Inflammatory macrophage treated with lipopolysaccharide for 1 hour (primary cell): ENCODE measurements at places on chromosomes 2 and 18.

- DNase-seq = no peak
These were observed 209.8 kb downstream of the NEDD4L start for GRCh38 chr18:58253871-58254270.

GRCh38 chr2:108612514-108613183, 78.4 kb downstream of the LIMS1 start:
- DNase-seq = no peak

DNA sequence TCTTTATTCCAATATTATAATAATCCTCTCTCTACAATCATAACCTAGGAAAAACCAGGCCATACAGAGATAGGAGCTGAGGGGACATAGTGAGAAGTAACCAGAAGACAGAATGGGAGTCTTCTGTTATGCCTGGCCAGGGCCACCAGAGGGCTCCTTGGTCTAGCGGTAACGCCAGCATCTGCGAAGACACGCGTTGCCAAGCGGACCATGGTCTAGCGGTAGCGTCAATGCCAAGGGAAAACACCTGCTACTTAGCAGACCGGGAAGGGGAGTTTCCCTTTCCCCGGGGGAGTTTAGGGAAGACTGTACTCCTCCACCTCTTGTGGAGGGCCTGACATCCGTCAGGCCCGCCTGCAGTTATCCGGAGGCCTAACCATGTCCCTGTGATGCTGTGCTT, 36.6 kb downstream of the ARL6IP6 start:
- DNase-seq = no peak

GRCh38 chr2:153403940-153404339, 74.6 kb downstream of the RPRM start:
- no peak for DNase-seq

DNA sequence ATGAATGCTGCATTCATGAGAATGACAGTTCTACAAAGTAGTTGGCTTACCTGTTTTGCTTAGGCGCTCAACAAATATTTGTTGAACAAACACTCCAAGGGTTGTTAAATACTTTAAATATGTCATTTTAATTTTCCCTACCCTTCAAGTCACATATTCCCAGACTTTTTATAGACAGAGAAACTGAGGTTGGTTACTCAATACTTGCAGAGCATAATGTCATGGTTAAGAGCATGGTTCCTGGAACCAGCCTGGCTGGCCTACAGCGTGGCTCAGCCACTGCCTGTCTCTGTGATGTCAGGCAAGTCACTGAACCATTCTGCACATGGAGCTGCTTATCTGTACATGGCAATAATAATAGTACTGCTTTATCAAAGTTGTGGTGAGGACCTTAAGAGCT, 120.0 kb upstream of the STK17B start:
- no peak for DNase-seq

- no peak for DNase-seq
These were observed 63.1 kb upstream of the B3GNT7 start for GRCh38 chr2:231332388-231332787.

GRCh38 chr18:48408111-48408726, 964 bp downstream of the ZBTB7C start:
- no peak for DNase-seq

DNA sequence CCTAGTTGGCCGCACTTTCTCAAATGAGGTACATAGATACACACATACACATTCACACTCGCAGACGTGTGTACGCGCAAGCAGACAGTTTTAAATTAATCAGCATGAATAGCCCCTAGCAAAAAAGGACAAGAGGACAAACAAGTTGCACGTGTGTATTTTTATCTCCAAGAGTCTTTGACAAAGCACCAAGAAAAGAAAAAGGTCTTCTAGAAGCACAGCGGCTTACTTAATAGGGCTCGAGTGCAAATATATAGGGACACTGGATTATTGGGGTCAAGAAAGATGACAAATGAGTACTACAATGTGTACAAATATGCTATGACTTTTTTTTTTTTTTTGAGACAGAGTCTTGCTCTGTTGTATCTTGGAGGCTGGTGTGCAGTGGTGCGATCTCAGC, 1.7 kb upstream of the BCL2 start:
- no peak for DNase-seq

- no peak for DNase-seq
These were observed 27.5 kb upstream of the ALPP start for GRCh38 chr2:232350804-232351685.

GRCh38 chr2:188892636-188893035, 81.5 kb upstream of the COL3A1 start:
- DNase-seq = no peak

DNA sequence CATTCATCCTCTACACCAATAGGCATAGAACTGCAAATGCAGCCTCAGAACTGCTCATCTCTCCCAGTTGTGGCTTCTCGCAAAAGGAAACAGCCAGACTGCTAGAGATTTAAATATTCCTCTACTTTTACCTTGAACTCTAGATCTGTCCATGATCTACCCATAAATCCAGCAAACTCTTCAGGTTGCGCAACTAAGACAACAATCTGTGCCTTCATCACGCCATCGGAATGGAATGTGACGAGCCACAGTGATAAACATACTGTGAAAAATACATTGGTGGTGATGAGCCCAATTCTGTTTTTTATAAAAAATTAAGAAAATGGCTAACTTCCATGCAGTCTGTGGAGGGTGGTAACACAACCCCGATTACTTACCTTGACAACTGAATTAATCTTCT, 626.7 kb downstream of the LRRTM4 start:
- no peak for DNase-seq

DNA sequence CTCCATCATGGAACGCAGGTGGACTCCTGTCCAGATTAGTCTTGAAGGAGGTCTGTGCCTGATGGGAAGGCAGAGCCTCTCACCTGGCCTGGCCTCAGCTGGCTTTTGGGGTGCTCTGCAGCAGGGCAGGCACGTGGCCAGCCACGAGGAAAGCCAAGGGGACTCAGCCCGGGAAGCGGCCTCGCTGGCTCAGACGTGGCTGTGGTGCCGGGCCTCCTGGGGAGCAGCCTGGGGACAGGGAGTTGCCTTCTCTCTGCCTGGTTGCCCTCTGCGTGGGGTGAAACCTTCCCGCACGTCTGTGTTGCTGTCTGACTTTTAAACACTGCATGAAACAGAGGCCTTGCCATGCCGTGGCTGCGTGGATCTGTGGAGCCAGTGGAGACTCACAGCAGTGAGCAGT, 45.0 kb downstream of the RTP5 start:
- DNase-seq = no peak

DNA sequence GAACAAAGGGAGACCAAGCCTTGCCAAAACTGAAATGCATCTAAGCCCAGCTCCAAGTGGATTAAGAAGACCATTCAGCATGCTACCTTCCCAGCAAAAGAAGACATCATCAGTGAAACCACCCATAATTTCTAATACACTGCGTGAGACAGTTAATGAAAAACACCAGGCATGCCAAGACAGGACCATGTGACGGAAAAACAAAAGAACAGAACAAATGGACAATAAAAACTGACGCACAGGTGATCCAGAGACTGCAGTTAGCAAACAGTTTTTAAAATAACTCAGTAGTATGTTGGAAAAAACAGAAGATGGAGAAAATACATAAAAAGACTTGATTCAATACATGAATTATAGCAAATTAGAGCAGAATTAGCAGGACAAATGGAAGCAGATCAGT, 15.3 kb downstream of the FAM168B start:
- no peak for DNase-seq

DNA sequence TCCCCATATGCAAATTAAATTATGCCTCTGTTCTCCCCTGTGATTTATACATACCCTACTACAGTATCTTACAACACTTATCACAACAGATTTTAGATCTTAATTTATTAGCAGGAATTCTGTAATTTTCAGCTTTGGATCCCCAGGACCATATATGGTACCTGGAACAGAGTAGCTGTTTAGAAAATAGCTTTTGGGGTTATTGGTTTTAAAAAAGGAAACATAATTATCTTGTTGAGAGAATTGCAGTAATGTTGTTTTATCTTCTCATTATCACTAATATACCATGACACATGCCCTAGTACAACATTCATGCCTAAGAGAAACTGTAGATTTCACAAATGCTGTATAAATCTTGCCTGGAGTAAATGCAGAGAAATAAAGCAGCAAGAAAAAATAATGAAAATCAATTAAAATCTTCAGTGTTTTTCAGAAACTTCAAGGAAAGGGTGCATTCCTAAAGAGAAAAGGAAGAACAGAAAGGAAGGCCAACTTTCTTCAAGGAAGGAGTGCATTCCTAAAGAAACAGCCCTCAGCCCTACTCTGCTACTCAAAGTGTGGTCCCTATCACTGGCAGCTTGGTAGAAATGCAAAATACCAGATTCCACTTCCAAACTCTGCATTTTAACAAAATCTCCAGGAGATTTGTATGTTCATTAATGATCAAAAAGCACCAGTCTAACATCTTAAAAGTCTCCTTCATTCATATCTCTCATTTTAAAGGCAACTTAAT, 37.1 kb upstream of the CSRNP3 start:
- DNase-seq = no peak

- DNase-seq = peak; percentile 82
These were observed 39.2 kb downstream of the MREG start for GRCh38 chr2:215973954-215974699.

- peak; percentile 45 for DNase-seq
These were observed 83.1 kb upstream of the KLF7 start for GRCh38 chr2:207248702-207249377.

DNA sequence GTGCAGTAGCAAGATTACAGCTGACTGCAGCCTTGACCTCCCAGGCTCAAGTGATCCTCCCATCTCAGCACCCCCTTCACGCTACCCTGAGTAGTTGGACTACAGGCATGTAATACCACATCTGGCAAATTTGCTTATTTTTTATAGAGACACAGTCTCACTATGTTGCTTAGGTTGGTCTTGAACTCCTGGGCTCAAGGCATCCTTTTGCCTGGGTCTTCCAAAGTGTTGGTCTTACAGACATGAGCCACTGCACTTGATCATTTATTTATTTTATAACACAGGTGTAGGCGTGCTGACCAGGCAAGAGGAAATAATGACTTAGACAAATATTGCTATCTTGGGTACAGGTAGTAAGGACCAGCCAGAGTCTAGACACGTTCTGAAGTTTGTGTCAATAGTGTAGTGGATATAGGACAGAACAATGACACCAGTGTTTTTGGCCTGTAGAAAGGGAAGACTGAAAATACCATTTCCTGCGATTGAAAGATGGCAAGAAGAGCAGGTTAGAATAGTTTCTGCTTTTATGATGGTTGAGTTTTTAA, 71.0 kb upstream of the THUMPD2 start:
- DNase-seq = no peak

- no peak for DNase-seq
These were observed 1.7 kb upstream of the SP100 start for GRCh38 chr2:230414302-230414701.

- DNase-seq = no peak
These were observed 351.4 kb upstream of the CDH20 start for GRCh38 chr18:60981682-60982328.

DNA sequence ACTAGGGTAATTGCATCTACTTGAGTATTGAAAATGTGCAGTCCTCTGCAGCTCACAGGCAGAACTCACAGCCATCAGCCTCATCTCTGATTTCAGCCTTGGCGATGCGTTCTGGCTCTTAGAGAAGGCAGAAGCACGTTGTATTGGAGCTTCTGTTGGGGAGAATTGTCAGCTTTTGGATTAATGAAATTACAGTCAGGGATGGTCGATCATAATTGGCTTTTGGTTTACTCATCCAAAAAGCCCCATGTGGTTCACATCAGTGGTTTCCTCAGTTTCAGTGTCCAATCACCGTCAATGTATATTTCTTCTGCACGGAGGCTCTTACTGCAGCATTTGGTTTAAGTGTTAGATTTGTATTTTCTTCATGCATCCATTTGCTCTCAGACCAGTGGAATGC, 218.5 kb upstream of the SOX11 start:
- no peak for DNase-seq

DNA sequence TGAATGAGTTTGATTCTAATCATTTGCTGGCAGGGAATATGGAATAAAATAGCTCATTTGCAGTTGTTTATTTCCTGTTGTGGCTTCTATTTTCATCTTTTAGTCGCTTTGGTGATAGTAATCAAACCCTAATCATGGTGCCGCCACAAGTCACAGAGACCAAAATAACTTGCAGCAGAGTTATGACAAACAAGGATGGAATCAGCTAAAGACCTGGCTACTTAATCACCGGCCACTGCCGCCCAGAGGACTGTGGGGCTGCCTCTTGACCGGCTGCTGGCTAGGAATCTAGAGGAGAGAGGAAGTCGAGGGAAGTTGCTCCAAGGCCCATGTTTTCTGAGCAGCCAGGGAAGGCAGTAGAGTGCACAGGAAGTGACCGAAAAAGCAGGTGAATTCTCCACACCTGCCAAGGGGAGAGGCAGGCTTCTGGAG, 5.1 kb upstream of the SMAD7 start:
- no peak for DNase-seq

- DNase-seq = no peak
These were observed 2.4 kb downstream of the SMAD7 start for GRCh38 chr18:48948112-48949049.

DNA sequence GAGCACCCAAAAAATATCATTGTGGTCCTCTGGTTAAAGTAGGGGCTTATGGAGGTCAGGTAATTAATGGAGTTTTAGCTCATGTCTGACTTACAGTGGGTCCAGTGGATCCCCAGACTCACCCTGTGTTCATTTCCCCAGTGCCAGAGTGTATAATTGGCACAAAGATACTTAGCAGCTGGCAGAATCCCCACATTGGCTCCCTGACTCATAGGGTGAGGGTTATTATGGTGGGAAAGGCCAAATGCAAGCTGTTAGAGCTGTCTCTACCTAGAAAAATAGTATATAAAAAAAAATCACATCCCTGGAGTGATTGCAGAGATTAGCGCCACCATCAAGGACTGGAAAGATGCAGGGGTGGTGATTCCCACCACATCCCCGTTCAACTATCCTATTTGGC, 1067.6 kb upstream of the ACVR2A start:
- DNase-seq = no peak

DNA sequence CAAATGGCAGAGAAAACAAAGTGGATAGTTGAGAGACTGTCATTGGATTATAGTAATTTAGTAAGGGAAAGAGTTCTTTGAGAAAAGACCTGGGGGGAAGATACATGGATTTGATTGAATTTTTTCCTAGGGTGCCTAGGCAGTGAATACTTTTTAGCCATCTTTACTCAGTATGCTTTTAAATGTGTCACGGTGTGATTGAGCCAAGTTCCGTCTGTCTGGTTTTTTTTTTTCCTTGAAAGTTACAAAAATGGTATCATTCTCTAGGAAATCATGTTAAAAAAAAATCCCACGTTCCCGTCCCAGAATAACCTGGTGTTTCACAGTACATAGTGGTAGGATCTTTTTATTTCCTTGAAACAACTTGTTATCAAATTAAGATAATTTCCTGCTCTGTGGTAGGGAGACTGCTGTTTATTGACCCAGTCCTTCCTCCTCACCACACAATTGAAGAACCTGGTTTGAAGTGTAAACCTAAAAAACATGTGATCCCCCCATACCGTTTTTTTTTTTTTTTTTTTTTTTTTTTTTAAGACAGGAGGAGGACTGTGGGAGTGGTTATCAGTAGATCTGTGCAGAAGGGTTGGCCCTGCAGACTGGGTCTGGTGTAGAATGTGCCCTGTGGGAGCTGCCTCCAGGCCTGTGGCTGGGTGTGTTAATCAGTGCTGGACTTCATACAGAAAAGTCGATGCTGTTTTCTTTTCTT, 55.1 kb downstream of the DGKD start:
- no peak for DNase-seq

GRCh38 chr18:6666012-6666685, 63.4 kb upstream of the ARHGAP28 start:
- DNase-seq = no peak

GRCh38 chr18:9914334-9914583, 443 bp downstream of the VAPA start:
- DNase-seq = no peak

- no peak for DNase-seq
These were observed 285.1 kb downstream of the MBD5 start for GRCh38 chr2:148306027-148306426.
